ENCODE measurements at places on chromosomes 11 and 22.

GRCh38 chr22:33927752-33928151 is 7.5 kb upstream of the LARGE1 start:
- no peak for DNase-seq

DNA sequence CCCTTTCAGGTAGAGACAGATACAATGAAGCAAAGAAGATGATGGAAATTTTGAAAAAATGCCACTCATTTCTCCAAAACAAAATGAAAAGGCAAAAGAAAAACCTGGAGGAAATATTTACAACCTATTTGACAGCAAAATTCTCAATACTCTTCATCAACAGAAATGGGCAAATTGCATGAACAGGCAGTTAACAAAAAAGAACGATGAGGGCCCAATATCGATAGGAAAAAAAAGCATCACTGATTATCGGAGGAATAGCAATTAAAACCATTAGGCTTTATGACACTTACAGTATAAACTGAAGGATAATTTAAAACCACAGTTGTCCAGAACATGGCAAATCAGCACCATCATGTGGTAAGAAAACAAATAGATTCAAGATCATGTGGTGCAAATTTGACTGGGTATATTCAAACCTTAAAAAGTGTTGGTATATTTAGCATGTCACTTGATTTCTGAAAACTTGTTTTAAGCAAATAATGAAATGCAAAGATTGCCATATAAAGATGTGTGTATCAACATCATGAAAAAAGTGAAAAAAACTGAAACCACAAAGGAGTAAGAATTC is 222.9 kb downstream of the BRD1 start:
- no peak for DNase-seq

GRCh38 chr11:64239662-64240434 is 1.0 kb upstream of the FKBP2 start:
- DNase-seq = no peak

DNA sequence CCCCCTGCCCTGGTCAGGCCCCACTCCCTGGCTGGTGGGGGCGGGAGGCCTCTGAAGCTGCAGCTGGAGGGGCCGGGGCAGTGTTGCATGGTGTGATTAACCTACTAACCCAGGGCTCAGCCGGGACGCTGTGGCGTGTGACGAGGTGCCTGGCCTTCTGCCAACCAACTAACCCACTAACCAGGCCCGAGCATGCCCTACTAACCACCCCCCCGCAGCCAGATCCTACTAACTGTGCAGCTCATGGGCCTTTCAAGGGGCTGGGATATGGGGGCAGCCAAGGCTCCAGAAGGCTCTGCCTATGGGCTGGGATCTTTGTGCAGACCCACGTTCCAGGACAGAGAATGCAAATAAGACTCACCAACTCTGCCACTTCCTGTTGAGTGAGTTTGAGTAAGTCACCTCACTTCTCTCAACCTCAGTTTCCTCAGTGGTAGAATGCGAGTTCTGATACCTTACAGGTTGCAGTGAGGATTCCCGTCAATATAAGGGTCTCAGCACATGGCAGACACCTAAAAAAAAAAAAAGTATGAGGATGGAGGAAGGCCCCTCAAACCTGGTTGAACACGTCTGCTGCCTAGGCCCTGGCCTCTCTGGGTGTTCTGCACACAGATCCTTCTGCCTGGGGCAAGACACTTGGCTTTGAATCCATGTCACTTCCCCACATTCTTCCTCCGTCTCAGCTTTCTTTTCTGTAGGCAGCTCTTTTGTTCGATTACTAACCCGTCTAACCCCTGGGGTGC is 14.1 kb downstream of the MIAT start:
- no peak for DNase-seq

DNA sequence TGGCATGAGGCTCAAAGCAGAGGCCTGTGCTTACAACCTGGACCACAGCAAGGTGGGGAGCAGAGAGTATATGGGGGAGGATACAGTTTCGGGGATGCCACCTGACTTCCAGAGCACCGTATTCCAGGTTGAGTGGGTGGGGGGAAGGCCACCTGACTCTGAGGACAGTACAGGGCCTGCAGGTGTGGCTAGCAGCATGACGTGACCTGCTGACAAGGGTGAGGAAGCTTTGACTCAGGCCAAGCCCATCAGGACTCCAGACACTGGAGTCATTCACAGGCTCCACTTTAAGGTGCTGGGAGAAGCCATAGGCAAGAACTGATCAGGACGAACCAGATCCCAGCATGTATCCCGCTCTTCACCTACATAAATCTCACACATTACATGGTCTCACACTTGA is 34.6 kb upstream of the CRTAM start:
- no peak for DNase-seq

DNA sequence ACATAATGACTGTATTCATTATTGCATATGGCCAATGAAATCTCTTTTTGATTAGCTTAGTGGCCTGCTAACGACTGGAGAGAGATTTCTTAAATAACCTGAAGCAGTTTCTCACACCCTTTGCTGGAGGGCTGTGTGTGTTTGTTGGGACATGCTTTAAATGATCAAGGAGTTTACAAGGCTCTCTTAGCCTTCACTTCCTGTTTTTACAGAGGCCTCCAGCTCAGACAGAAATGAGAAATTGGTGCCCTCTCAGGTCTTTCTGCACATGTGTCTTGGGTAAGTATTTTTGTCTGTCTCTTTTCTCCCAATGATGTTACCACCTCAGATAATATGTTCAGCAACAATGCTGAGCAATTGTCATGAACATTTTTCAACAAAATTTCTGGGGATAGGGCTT is 884.4 kb upstream of the CNTN5 start:
- DNase-seq = no peak

Measured in fibroblast of upper back skin (primary cell).